ENCODE measurements at places on chromosomes 2 and 18.

DNA sequence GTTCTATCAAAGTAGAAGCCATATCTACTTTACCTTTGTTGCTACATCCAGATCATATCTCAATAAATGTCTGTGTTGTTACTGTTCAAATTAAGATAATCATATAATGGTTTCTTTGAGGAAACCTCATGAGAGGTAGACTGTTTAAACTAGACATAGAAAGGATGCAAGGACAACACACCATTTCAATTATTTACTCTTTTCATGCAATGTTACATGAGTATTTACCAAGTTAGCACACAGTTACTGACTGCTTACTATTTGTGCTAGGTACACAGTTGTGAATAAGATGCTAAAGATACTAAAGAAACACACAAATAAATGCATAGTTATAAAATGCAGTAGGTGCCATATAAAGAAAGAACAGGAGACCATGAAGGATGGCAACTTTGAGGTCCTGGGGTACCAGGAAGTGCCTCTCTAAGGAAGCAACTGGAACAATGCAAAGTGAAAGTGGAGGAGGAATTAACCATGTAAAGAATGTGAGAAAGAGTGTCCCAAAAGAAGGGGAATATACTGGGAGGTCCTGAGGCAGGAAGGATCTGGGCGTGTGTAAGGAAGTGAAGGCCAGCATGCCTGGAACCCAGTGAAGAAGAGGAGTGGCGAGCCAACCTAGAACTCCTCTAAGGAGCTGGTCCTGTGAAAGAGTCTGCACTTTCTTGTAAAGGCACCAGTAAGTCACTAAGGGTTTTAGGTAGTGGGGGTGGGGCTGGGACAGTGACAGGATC is 39.4 kb downstream of the RBMS1 start:
- DNase-seq, result no peak

DNA sequence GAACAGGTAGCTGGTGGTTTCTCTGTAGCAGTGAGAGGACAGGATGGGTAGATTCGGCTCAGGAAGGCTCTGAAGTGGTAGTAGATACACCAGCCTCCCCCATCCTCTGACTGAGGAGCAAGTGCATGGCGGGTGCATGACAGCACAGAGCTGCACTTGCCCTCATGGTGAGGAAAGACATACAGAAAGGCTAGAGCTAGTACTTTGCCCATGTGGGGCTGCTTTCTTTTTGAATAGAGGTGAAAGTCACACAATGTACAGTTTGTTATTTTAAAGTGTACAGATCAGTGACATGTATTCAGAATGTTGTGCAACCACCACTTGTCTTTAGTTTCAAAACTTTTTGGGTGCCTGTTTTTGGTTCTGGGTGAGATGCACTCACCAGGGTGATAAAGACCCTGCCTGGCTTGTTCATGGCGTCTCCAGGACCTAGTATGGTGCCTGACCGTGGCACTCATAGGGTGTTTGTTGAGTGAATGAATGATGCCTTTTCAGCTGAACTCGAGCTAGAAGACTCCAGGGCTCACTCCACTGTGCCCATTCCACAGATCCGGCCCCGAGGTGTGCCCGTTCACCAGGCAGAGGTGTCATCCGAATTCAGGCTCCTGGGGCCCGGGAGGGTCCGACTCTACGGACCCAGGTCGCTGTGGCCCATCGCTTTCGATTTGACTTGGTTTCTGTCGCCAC is 421 bp upstream of the VAMP5 start:
- no peak for DNase-seq

DNA sequence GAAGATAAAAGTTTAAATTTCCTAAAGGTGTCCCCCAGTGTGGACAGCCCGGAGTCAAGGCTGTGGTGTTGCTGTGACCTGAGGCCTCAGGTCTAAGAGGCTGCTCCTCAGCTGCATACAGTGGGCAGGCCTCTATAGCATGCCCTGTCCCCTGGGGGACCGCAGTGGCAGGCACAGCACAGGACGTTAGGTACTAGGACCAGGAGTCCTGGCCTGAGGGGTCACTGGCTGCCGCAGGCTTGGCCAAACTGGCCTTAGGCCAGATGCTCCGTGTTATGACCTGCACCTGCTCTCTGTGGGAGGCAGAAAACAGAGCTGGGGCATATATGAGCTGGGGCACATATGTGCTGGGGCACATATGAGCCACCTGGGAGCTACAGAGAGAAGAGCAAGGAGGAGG is 21.2 kb upstream of the MAL start:
- DNase-seq, result no peak

- DNase-seq, result peak; percentile 92
Observed at GRCh38 chr2:42314892-42315468, 46.0 kb downstream of the COX7A2L start.

GRCh38 chr2:222074674-222075073 is 224.1 kb downstream of the PAX3 start:
- no peak for DNase-seq

- no peak for DNase-seq
Observed at GRCh38 chr2:226742347-226742746, 57.3 kb downstream of the IRS1 start.

DNA sequence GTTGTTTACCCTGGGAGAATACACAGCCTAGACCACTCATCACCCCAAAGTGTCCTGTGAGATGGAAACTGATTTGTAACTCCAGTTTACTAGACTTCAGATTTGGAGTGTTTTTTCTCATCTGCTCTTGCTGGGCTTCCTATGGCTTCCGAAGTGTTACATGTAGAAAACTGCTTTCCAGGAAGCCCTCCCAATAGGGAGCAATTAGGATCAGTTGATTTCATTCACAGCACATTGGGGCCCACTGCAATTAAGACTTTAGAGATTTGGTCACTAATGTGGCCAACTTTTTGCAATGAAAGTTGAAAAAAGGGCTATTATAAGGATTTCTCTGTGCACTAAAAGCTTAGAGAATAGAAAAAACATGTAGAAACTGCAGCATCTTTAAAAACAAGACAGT is 656.6 kb upstream of the CHAC2 start:
- DNase-seq, result no peak

DNA sequence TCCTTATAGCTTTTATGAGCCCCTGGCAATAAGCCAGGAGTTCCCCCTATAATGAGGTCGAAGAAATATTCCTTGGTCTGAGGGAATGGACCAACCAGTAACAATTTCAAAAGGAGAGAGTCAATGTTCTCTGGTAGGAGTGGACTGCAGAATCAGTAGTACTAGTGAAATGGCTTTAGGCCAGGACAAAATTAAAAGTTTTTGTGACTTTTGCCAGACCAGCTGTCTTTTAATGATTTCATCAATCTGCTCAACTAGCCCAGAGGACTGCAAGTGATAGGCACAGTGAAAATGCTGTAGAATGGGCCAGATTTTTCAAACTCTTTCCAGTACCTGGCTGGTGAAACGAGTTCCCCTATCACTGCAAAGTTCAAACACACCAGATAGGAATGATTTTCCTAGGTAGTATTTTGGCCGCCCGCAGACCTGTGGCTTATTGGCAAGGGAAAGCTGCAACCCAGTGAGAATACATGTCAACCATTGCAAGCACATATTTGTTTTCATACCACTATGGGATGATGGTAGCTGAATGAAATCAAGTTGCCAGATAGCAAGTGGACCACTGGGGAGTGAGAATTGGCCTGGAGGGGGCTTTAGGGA is 45.5 kb downstream of the CERS6 start:
- DNase-seq, result no peak

DNA sequence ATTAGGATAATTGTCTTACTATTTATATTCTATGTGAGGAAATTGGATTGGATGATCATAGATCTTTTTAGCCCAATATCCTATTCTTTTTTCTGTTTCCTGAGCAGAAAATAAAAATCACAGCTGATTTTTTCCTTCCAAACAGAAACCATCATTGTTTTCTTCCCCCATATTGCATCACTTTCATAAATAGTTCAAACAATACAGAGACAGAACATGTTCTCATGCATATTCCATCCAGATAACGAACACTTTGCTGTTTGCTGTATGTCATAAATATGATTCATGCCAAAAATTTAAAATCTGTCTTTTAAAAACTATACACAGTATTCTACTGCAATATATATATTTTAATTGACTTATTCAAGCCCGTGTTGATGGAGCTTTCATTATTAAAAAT is 22.0 kb upstream of the RALBP1 start:
- no peak for DNase-seq

GRCh38 chr2:56025469-56026193 is 102.0 kb upstream of the EFEMP1 start:
- no peak for DNase-seq

DNA sequence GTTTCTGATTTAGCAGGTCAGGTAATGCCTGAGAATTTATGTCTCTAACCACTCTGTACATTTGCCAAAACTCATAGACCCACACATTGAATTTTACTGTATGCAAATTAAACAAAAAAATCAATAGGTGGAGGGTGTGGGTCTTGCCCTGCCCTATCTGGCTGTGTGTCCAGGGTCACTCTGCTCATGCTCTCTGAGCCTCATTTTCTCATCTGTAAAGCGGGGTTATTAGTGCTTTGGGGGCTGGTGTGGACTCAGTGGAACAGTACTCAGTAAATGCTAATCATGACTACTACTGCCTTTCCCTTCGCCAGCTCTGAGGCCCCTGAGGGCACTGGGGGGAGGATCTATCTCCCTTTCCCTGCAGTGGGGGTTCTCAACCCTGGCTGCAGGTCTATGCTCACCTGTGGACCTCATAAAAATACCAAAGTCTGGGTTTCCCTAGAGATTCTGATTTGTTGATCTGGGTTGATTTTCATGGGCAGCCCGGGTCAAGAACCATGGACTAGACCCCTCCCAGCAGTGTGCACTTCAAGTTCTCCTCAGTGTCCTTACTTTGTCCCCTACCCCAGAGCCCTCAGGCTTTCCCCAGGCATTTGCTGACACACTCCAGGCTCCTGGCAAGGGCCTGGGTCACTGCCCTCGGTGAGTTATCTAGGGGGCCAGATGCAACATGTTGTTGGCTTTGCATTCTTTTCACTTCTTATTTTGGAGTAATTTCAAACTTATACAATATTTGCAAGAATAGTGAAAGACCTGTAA is 27.5 kb downstream of the MTHFD2 start:
- DNase-seq, result no peak

GRCh38 chr2:112692495-112692911 is 28.3 kb upstream of the NT5DC4 start:
- peak; percentile 95 for DNase-seq

- DNase-seq, result peak; percentile 69
Observed at GRCh38 chr18:845152-845819, 33.2 kb upstream of the YES1 start.

DNA sequence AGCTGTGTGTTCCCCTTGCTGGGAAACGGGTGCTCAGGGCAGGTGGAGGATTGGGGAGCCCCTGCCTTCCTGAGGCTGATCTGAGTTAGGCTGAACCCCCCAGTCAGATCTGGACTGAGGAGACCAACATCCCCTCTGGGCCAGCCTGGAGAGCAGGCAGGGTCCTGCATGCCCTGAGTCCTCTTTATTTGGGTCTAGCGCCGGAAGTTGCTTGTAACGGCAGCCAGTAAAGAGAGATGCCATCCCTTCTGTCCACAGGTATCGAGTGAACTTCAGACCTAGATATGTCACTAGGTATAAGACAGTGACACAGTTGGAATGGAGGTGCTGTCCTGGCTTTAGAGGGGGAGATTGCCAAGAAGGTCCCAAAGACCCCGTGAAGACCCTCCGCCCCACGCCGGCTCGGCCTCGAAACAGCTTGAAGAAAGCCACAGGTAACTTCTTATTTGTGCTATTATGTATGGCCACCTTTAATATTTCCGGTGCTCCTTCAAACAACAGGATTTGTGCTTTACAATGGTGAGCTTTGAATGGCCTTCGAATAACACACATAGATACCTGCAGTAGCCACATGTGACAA is 38.0 kb downstream of the EMILIN2 start:
- DNase-seq, result no peak

GRCh38 chr2:85324639-85325465 is 2.9 kb downstream of the TGOLN2 start:
- no peak for DNase-seq

GRCh38 chr2:104858006-104858978 is 4.4 kb downstream of the POU3F3 start:
- DNase-seq, result no peak

DNA sequence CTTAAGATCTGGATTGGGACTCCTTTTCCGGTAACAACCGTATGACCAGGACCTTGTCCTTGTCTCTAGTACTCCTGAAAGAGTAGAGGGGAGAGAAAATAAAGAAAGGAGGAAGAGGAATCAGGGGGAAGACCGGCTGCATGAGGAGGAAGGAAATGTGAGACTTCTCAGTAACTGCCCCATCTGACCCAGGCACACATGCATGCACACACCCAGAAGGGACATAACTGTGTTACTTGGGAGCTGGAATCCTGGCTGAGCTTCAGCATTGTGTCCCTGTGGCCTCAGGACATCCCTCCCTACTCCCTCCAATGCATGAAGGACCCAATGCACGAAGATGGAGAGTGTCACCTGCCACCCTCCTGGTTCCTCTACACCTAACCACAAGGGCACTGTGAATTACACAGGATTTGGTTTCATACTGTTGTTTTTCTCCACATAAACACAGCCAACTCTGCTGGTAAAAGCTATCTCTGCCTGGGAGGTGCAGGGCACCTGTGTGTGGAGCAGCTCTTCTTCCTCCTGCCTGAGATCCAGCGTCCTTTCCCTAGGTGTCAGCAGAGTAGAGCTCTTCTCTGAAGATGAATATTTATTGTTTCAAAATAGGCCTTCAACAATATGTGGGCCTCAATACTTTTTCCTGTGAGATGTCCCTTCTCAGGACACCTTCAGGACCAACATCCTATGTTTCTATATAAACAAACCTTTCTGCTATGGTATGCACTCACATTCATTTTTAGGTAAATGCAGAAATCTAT is 574.1 kb upstream of the ID2 start:
- no peak for DNase-seq

GRCh38 chr18:64202210-64202836 is 53.4 kb upstream of the LINC00305 start:
- DNase-seq, result no peak

GRCh38 chr2:42028571-42029148 is 19.2 kb upstream of the PKDCC start:
- DNase-seq, result no peak

GRCh38 chr2:15967415-15968279 is 27.3 kb downstream of the MYCN start:
- DNase-seq, result no peak

DNA sequence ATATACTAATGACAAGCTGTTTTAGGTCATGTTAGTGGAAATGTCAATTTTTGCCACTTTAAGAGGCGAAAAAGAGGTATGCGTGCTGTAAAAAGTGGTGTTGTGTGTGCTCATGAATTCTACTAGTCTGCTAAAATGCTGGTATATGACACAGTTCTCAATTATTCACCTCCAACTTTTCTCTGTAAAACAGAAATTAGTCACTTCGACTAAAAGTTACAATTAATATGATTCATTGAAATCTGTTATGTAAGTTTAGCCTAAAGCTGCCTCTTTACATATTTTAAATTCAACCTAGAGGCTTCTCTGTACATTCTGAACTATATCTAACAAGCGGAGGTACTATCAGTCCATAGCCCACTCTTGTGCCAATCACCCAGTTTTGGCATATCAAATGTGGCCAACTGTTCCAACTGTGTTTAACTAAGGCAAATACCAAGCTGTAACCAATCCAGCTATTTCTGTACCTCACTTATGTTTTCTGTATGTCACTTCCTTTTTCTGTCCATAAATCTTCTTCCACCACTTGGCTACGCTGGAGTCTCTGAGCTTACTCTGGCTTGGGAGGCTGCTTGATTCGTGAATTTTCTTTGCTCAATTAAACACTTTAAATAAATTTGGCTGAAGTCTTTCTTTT is 20.8 kb downstream of the BAZ2B start:
- DNase-seq, result peak; percentile 5
